ENCODE measurements at places on chromosomes 4 and X. TPM values are rescaled to one million over a fixed set of nuclear protein-coding genes. Genes with fewer than 3 reads are reported as not detected.
A peak's percentile ranks its signal among the peaks of the same experiment; 100 is the strongest.

TENM3 gene
- 83.5 TPM for total RNA-seq

LRCH2 gene
- 4.5 TPM for total RNA-seq

LUZP4 gene
- 0.33 TPM for total RNA-seq

DNA sequence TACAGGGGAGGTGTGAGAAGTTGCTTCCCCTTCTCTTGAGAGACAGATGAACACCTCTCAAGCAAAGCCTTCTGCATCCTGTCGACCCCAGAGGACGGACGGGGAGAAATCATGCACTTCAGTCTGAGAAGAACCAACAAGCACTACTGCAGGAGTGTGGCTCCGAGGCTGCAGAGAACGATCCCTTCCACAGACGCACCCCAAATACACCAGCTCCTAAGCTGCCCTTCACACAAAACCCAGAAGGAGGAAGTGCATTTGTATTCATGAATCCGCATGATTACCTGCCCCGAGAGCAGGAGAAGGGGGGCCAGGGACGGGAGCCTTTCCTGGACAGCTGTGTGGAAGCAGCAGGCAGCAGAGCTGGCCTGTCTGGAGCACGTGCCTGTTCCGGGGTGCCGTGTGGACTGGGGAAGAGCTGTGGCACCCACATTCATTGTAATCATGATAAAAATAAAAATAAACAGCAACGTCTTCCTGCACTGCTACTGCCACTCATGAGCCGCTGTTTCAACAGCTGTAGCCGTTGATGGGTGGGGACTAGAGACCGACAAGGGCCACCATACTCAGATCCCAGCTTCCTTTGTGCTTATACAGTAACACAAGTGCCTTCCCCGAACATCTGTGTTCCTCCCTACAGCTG, 42.9 kb downstream of the ACSL1 start:
- peak; percentile 35 for DNase-seq

DNA sequence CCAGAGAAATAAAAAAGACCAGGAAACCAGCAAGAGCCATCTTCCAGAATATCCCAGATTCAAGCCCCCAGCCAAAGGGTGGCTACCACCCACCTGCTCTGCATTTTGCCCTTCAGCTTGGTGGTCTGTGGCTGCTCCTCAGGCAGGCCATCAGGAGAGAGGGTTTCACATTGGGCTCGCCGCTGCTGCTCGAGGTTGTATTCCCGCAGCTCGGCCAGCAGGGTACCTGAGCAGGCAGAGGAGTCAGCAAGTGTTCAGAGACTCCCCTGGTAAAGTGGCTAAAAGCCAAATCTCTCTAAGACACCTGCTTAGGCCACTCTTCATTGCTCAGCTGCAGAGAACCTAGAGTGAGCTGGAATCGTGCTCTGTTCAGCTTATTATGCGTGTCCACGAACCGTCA, 110.8 kb upstream of the HSD17B10 start:
- no peak for DNase-seq

GRCh38 chrX:107565015-107565414, 63.3 kb upstream of the PRPS1 start:
- no peak for DNase-seq

Data from H7 (cell line).